ENCODE measurements at places on chromosomes 12 and 14.

DNA sequence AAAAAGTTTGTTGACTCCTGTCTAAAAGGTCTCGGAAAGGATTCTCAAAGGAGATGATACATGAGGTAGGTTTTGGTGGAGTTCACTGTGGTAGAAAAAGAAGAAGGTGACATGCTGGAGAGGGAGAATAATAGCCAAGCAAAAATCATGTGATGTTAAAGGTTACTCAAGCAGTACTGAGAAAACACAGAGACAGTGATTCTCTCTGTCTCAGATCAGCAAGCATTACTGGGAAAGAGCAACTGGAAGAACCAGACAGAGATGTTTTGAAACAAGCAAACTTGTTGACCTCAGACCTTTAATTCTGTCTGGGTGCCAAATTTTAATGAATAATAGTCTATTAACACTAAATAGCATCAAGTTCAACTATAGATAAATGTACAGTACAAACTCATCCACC is 183.5 kb upstream of the PLEKHG7 start:
- no peak for DNase-seq

GRCh38 chr14:103123634-103124500 is 606 bp downstream of the TNFAIP2 start:
- no peak for DNase-seq

- DNase-seq = no peak
Observed at GRCh38 chr14:81633496-81633895, 99.8 kb upstream of the SEL1L start.

DNA sequence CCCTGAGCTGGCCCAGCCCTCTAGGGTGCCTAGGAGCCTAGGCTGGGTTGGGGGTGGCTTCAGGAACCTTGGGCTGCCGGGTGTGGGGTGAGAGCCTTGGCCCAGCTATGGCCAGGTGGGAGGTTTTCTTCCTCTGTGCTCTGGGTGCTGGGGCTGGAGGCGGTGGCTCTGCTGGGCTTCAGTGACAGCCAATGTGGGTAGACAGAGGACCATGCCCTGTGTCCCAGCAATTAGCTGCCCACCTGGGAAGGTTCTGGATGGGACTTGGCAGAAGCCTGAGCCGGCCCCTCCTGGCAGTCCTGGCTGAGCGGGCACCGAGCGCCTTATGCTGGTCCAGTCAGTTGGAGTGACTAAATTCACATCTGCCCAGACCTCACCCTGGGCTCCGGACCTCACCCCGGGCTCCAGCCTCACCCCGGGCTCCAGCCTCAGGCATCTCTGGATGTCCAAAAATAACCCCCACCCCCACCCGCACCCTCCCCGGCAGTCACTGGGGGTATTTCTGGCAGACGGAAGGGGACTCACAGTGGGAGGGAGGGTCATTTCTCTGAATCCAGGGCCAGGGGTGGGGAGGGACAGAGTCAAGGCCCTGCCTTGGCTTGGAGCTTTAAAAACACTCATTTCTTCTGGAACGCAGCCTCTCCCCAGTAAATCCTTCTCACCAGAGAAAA is 46.9 kb downstream of the CYP46A1 start:
- no peak for DNase-seq

GRCh38 chr14:96077983-96078624 is 38.9 kb downstream of the C14orf132 start:
- no peak for DNase-seq

DNA sequence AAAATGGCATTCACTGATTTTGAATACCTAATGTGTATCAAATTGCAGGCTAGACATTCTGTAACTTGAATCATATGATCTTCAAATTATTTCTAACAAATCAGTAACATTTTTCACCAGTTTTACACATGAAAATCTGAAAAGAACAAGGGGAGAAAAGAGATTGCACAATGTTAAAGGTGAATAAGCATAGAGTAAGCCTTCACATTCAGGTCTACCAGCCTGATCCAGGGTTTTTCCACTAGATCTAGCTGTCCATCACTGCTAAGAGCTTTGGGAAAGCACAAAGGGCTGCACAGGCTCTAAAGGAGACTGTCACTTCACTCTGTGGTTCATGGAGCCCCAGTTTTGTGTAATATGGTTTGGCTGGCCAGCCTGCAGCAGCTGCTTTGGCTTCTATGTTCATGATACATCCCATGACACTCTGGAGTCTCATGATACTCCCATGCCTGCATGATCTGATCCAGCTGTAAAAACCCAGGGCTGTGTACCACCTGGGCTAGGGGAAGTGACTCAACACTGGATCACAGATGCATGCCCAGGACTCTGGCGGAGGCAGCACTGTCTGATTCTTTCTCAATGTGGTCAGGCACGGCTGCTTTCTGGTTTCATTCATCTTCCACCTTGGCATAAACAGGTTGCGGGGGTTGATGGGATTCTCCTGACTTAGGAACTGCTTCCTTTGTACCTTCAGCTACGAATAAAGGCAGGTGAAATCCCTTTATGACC is 859.7 kb downstream of the GALC start:
- no peak for DNase-seq
